ENCODE measurements at places on chromosomes 2 and 18.

GRCh38 chr2:14773696-14774095 is 141.2 kb downstream of the LRATD1 start:
- no peak for DNase-seq

DNA sequence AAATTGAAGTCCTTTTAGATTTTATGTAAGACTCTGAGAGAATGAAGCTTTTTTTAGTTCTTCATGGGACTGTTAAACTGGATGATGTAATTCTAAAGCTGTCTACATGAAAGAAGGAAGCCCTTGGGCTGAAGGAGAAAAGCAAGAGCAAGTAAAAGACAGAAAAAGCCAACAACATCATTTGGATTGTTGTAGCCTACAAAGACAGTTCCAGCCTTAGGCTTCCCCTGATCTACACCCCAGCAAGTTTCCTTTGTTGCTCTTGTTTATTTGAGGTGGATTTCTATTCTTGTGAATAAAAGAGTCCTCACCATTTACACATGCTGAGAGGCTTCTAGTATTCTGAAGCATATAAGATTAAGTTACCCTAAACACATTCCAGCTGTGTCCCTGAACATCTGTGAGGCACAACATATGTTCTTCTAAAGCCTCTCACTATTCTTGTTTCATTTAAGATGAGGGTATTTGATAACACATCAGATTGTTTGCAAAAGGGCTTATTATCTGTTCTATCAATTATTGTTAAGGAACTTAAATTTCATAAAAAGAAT is 377.8 kb downstream of the LNPK start:
- DNase-seq: no peak

DNA sequence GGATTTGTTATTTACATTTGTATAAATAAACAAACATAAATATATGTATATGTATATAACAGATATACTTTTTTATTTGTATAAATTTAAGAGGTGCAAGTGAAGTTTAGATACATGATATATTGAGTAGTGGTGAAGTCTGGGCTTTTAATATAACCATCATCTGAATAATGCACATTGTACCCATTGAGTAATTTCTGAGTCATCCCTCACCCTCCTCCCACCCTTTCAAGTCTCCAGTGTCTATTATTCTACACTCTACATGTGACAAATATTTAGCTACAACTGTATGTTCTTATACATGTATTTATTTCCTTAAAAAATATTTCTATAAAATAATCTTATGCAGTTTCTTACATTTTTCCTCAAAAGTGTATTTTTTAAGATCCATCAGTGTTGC is 358.7 kb upstream of the TFPI start:
- DNase-seq: no peak

DNA sequence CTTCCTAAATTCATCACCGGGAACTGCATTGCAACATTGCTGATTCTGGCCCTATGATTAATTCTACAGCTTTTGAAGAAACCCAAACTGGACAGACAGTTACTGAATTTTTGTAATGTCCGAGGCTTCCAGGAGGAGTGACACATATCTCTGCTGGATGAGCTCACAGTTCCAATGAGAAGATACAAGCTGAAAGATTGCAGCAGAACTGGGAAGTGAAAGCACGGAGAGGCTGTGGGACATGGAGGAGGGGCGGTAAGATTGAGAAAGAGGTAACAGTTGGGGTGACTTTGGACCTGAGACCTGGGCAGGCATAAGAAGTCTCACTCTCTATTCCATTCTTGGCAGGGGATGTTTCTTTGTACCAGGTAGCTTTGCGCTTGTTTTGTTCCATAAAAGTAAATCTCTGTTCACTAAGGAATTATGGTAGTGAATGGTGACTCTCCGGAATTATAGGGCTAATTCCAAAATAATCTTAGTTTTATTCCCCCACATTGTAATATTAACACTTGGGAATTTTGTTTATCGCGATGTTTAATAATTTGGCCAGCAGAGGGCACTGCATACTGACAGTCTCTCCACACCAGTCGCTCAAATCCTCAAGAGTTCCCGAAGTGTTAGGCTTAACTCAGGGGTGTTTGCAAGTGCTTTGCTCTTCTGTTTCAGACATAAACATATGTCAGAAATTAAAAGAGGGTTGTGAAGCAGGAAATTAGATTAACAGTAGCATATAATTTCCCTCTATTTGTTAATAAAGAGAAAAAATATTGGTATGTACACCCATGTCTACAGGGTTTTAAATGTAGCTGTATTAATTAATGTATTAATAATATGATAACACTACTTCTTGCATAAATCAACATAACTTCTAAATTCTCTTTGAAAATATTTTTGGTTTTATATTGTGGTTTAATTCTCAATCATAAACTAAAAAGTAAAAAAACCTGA is 201.4 kb downstream of the SOCS6 start:
- DNase-seq: peak; percentile 43

- no peak for DNase-seq
These were observed 6.1 kb downstream of the NCKAP1 start for GRCh38 chr2:183031911-183032794.

- DNase-seq: no peak
These were observed 21.7 kb upstream of the ABCA12 start for GRCh38 chr2:215160081-215160480.

DNA sequence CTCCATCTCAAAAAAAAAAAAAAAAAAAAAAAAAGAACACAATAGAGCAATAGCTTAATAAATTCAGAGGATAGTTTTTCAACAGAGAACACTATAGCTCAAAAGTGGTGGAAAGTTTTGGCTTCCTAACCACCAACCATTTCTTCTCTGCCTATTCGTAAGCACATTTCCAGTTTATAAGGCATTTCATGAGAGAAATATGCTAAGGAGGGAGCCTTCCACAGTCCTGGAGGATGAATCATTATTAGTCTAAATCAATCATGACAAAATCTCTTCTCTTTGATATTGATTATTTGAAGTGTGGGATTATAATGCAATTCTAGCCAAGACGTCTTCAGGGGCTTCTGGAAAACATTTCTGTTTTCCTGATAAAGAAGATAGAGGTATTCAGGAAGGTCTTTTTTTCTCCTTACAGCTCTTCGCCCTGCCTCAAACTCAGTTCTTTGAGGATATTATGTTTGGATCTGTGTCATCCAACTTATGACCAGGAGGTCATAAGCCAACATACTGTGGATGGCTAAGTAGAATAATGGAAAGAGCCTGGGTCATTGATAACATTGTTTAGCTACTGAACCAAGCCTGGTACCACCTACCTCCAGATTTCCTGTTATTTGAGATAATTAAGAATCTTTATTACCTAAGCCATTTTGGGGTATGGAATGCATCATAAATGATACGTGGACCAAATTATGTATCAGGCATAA is 207.3 kb downstream of the TRIB2 start:
- DNase-seq: no peak

- no peak for DNase-seq
These were observed 23.3 kb downstream of the CACNB4 start for GRCh38 chr2:152075461-152076050.

GRCh38 chr2:160453111-160453820 is 40.3 kb downstream of the RBMS1 start:
- no peak for DNase-seq

DNA sequence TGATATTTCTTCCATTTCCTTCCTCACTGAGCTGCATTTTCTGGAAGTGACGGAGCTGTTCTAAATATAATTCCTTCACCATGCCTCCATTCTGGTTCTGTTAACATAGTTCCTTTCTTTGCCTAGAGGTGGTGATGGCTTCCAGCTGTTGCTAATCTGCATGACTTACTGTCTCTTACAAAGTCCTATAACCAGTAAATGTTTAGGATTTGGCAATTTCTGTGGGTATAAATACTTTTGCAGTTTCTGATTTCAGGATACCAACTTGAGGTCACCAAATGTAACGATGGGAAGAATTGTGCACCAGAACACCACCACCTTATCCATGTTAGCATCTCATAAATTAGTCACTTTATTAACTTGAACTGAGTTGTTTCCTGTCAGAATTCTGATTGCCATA is 101.7 kb upstream of the FN1 start:
- DNase-seq: no peak

- DNase-seq: no peak
These were observed 52.7 kb downstream of the LBH start for GRCh38 chr2:30283931-30284565.

DNA sequence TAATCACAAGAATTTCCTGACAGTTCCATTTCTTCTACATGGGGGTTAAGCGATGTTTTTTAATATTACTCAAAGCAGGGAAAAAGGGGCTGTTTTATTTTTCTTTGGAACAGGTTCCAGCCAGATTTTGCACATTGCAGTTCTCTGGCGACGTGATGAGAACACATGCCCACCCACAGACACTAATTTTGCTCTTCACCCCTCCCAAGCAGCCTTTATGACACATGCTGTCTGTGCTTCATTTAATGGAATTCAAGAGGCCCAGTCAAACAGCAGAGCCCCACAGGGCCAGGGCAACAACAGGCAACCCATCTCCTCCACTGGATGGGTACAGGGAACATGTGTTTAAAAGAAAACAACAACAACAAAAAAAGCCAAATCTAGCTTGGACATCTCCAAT is 70.8 kb downstream of the SPRED2 start:
- DNase-seq: no peak

DNA sequence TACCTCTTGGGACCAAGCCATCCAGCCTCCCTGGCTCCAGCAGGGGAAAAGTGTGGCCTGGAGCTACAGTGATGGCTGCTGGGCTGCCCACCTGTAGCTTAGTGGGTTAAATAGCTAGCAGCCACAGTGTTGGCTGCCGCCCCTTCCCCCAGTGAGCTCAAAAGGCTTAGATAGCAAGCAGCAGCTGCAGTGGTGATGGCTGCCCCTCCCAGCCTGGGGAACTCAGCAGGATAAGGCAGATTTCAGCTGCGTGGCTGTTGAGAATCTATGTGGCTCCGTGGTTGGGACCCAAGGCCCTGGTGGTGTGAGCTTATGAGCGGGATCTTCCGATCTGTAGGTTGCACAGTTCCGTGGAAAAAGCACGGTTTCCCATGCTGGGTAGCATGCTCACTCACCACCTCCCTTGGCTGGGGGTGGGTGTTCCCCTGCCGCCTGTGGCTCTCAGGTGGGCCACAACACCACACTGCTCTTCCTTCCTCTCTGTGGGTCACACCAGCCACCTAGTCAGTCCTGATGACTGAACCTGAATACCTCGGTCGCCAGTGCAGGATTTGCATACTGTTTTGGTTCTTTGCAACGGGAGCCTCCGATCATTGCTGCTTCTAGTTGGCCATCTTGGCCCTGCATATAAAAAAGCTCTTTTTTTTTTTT is 946.5 kb upstream of the FAM98A start:
- DNase-seq: no peak

DNA sequence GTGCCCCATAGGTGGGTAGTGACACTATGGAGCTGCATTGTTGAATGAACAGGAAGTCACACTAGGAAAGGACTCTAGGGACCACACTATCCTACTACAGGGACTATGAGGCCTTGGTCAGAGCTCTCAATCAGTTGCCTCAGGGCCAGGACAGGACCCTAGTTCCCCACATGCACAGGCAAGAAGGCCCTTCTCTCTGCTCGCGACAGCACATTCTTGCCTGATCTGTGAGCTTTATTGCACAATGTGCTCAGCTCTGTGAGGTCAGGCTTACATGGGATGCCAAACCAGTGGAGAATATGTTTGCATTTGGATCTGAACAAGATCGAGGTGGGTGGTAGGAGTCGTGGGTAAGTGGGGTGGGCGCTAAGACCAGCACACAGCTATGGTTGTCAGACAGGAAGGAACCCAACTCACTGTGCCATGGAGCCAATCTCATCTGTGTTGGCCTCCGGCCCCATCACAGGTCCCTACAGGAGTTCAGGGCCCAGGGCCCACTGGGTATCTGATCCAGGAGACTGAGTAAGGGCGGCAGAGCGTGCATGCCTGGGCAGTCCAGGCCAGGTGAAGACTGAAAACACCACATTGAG is 8.0 kb downstream of the PCARE start:
- DNase-seq: no peak

DNA sequence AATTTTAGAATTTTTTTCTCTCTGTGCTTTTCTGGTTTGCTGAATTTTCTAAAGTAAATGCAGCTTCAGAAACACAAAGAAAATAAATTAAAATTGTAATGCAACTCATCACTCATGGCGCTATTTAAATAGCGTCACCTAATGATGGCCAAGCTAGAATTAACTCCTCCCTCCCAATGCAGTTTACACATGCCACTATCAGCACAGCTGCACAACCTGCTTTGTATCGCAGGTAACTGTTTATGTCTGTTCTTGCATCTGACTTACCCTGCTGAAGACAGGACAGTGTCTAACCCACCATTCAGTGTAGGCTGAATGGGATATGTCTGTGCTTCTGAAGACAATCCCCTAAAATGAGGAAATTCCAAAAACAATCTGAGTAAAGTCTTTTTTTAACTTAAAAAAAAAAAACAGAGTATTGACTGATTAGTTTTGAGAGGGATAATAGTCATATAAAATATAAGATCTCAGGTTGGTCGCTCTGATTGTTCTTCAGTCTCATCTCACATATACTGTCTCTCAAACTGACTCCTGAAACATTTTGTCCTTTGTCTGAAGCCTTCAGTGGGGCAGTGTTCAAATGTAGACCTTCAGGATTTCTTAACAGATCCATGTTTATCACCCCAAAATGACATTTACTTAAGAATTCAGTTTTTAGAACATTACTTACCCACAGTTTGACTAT is 271.4 kb downstream of the ZEB2 start:
- DNase-seq: no peak

DNA sequence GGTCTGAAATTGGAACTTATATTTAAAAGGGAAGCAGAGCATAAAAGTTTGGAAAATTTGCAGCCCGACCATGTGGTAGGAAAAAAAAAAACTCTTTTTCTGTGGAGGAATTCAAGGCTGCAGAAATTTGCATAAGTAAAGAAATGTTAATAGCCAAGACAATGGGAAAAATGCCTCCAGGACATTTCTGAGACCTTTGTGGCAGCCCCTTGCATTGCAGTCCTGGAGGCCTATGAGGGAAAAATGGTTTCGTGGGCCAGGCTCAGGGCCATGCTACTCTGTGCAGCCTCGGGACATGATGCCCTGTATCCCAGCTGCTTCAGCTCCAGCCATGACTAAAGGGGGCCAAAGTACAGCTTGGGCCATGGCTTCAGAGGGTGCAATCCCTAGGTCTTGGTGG is 71.9 kb upstream of the SLC16A14 start:
- DNase-seq: no peak

GRCh38 chr2:112031473-112032223 is 23.4 kb upstream of the TMEM87B start:
- DNase-seq: no peak

DNA sequence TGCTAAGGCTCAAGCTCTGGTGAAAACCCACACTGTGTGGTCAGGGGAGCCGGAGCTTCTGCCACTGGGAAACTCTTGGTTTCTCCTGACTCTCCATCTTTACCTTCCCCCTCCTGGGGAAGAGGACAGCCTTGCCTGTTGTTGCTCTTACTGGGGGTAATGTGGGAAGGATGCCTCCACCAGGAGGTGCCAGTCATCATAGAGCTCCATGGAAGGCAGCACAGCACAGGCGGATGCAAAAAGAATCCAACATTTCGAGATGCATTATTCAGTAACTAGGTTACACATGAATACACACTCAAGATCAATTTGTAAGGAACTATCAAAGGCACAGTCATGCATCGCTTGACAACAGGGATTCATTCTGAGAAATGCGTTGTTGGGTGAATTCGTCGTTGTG is 322.6 kb downstream of the AFF3 start:
- DNase-seq: peak; percentile 39

Data from NCI-H2107 (cell line).